Epithelial cell of prostate (primary cell): ENCODE measurements at places on chromosomes 12 and 14.

- DNase-seq, result no peak
Observed at GRCh38 chr12:14362352-14362751, 3.1 kb upstream of the ATF7IP start.

DNA sequence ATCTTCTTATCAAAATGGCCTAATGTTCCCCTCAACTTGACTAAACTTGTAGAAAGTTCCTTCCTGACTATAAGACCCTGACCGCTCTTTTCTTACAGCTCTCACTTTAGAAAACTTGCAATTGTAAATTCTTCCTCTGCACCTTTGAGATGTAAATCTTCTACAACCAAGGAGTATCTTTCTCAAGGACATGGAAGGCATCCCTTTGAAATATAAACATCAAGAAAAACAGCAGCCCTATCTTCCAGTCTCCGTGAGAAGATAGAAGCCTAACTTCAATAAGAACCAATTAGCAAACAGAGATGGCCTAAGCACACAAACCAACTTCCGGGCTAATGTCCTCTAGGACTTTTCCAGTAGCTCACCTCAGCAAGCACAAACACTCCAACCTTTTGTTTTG is 210.3 kb downstream of the CPNE8 start:
- DNase-seq, result no peak

DNA sequence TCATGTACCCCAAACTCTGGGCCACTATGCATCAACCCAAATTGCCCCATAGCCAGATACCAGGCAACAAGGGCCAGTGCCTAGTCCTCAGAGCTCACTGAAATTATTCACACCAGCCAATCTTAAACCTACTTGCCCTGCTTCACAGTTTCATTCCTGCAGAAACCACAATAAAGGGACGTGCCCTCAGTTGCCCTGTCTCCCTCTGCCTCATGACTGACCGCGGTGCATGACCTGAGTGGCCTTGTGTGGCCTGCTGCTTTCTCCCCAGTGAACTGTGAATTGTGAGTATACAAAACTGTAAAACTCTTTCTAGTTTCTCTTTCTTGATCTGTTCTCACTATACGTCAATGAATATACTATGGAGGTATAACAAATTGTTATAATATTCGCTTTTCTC is 490.9 kb upstream of the MIS18BP1 start:
- no peak for DNase-seq

DNA sequence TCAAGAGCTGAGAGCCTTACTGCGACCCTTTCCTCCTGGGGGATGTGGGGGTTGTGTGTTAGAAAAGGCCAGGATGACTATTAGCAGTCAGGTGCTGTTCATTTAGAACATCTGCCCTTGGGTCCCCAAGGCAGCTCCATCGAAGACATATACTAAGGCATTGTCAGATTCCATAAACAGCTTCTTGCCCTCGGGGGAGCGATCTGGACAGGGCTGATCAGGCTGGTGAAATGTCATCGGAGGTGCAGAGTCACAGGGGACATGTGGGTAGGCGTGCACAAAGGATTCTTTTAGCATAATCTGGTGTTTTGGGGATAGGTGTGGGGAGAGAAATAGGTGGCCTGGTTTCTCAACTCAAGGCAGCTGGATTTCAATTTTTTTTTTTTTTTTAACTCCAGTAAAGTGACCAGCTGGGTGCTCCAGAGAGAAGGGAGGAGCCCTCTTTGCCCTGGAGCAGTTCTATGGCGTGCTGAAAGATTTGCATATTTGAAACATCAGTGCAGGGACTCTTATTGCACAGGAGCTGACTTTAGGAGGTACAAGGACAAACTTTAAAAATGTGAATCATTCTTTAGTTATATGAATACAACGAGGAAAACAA is 160.1 kb downstream of the SUDS3 start:
- no peak for DNase-seq

GRCh38 chr14:68753690-68754089 is 39.2 kb downstream of the ZFP36L1 start:
- no peak for DNase-seq

DNA sequence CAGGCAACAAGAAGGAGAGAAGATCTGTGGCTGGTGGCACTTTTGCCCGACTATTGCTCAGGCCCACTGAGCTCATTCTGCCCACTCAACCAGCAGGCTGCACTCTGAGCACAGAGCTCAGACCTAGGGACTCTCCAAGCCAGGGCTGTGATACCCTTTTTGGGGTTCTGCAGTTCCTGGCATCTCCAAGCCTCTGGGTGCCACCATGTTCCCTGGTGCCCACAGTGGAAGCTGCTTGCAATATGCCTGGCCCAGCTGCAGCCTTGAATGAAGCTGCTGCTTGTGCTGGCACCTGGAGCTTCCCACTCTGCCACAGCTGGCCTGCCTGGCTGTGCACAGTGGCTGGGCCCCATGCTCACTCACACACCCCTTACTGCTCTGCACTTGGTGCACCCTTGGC is 236.1 kb downstream of the ADGRD1 start:
- DNase-seq, result no peak

GRCh38 chr12:57218030-57218853 is 1.6 kb downstream of the NXPH4 start:
- DNase-seq, result no peak
